ENCODE measurements at places on chromosomes 3 and 15.

DNA sequence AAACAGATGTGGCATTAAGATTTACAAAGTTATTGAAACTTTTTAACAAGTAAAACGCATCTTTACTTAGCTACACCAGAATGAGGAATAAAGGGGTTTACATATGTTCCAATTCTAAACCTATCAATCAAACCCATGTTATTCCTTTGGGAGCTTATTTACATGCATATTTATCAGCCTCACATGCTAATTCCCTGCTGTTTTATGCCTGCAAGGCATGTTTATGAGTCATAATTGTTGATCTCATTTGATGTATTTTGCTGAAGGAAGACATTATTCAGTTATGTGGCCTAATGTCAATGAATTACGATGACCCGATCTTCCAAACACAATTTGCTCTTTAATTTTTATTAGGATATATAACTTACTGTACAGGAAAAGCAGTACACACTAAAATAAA is 272.9 kb downstream of the TBC1D5 start:
- DNase-seq: no peak

- no peak for DNase-seq
These were observed 47.4 kb downstream of the CMTM8 start for GRCh38 chr3:32285891-32286290.

- DNase-seq: no peak
These were observed 10.1 kb downstream of the SLC51B start for GRCh38 chr15:65055201-65055870.

DNA sequence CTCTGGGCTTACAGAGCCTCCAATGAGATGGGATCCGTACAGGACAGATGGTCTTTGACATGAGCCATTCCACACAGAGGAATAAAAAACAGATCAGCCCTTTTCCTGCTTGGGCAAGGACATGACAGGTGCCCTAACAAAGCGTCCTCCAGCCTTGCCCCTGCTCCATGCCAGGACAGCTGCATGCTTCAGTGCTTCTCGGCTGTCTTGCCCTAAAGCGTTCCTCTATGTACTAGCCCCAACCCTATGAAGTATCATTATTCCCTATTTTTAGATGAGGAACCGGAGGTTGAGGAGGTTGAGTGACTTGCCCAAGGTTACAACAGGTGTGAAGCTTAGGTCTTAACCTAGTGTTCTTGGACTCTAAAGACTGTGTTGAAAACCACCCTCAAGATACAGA is 10.5 kb downstream of the POMGNT2 start:
- no peak for DNase-seq

DNA sequence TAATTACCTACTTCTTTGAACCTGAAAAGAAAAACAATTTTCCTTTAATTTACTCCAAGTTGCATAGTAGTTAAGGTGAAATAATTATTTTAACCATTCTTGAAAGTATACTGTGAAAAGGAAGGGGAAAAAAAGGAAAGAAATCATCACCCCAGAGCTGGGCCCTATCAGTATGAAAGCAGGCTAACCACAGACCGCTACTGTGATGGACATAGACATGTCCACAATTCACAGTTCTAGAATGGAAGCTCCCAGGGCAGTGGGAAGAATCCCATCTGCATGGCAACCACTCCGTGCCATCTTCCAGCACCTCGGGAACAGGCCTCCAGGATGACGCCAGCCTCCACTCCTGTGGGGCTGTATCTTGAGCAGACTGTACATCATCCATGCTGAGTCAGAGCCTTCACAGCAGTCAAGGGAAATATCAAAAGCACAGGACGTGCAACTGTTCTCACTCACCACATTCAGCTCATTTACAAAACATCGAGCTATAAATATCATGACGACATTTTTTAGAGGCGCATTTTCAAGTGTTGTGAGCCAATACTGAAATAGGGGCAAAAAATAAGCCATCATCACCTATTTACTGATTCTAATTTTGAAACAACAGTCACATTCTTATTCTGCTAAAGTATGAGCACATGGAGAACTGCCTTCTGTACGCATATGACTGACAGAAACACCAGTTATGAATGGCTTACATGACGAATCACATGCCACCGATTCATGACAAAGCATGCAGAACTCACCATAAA is 119.7 kb downstream of the SNRK start:
- DNase-seq: no peak

DNA sequence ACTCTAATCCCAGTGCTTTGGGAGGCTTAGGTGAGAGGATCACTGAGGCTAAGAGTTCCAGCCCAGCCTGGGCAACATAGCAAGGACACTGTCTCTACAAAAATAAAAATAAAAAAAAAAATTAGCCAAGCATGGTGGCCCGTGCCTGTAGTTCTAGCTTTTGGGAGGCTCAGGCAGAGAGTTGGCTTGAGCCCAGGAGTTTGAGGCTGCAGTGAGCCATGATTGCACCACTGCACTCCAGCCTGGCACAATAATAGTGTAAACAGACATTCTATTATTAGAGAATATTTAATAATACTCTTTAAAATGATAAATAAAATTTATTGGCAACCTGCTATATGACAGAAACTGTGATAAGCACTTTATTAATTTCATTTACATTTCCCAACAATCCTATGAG is 908.9 kb downstream of the TUSC7 start:
- no peak for DNase-seq

GRCh38 chr15:90436952-90437351 is 48.9 kb downstream of the IQGAP1 start:
- DNase-seq: no peak

- no peak for DNase-seq
These were observed 13.9 kb downstream of the NLGN1 start for GRCh38 chr3:173411375-173411973.

DNA sequence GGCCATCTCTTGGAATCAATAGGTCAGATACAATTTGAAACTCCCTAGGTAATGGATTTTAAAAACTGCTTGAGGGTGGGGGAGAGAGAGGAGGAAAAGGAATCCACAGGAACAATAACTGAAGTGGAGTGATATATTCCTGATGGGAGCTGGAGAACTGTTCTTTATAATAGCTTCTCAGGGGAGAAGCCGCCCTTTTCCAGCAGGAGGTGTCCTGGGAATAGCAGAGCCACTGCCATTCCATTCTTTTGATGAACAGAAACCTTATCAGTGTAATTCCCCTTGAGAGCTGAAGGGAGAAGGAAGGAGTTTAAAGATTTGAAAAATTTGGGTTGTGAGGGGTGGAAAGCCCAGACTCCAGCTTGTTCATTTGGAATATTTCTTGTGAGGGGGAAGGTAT is 504.9 kb upstream of the DPH6 start:
- no peak for DNase-seq

DNA sequence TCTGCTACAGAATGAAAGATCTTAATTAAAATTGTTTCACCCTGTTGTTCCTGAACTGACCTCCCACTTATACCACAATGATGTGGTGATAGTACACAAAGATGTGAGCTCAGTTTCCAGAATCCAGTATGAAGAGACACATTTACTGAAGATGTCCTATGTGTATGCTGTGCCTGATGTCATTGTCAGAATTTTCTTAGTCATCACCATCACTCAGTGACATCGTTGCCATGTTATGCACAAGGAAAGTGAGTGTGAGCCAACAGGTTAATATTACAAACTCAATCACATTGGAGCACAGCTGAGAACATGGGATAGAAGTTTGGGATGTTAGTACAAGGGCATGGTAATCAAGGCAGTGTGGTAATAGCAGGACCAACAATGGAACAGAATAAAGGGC is 199.7 kb upstream of the CHRNA7 start:
- DNase-seq: no peak

GRCh38 chr3:157532529-157533297 is 29.5 kb upstream of the VEPH1 start:
- peak; percentile 5 for DNase-seq

DNA sequence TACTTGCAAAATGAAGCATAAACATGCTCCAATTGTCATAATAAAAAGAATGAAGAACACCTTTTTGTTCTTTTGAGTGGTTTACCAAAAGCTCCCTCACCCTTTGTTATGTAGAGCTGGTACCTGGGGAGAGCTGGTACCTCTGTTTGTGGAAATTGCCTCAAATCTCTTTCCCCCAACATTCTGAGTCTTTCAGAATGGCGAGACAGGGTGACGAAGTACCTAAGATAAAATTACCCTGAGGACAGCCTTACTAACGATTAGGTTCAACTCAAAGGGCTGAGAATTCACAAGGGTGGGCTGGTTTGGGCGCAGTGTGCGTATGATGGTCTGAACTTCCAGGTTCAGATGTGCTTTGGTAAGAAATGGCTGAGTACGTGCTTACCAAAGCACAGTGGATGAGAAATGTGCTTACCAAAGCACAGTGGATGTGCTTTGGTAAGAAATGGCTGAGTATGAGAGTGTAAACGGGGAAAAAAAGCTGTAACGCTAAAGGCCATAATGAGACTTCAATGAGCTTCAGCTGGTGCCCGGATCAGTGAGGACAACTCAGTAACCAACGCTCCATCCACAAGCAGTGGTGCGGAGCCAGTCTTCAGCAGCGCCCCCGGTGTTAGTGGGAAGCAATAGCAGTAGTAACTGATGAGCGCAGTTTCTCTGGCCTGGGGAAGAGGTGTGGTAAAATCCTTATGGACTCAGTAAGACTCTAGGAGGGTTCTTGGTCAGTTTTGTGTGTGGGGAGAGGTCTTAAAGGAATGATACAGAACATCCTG is 72.3 kb upstream of the LRIG1 start:
- no peak for DNase-seq

- no peak for DNase-seq
These were observed 466 bp downstream of the IQSEC1 start for GRCh38 chr3:13072600-13073325.

GRCh38 chr3:11660242-11660641 is 16.5 kb upstream of the VGLL4 start:
- no peak for DNase-seq

DNA sequence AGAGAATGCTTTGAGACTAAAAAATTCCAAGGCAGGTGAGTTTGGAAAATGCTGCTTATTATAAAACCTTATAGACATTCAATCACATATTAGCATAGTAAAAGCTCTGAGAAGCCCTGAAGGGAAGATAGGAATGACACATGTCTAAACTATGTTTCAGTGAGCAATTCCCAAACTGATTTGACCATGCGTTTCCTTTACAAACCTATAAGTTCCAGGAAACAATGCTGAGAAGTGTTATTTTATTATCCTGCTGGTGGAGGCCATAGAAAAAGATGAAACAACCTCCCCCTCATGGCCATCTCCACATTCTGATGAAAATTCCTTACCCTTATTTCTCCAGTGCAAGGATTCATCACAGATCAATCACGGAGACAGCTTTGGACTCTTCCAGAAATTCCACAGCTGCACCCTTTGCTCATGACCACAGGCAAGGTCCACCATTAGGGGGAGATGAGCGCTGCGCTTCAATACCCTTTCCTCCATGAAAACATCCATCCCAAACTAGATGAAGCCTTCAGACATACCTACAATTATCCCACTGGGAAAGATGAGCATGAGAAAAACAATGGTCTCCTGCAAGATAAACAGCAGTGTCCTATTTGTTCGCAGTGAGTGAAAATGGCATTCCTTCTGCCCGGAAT is 372.1 kb downstream of the MAGI1 start:
- DNase-seq: no peak

DNA sequence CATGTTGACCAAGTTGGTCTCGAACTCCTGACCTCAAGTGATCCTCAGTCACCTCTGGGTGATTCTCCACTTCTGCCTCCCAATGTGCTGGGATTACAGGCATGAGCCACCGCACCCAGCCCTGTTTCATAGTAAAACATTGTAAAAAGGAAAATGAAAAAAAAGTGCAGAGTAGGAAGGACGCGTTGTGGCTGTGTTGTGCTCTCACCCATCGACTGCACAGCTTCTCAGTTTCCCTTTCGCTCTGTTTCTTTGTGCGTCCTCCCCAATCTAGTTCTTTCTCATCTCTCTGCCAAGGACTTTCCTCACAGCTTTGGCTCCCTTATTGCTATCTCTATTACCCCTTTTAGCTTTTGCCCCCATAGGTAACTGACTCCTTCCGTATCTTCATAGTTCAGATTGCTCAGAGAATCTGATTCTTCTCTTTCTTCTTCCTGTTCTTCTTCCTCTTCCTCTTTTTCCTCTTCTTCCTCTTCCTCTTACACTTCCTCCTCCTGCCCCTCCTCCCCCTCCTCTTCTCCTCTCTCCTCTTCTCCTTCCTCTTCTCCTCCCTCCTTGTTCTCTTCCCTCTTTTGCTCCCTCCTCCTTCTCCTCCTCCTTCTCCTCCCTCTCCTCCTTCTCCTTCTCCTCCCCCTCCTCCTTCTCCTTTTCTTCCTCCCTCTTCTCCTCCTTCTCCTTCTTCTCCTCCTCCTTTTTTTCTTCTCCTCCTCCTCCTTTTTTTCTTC is 81.1 kb upstream of the VGLL4 start:
- no peak for DNase-seq

- DNase-seq: no peak
These were observed 28.7 kb downstream of the CFAP100 start for GRCh38 chr3:126423191-126424038.

DNA sequence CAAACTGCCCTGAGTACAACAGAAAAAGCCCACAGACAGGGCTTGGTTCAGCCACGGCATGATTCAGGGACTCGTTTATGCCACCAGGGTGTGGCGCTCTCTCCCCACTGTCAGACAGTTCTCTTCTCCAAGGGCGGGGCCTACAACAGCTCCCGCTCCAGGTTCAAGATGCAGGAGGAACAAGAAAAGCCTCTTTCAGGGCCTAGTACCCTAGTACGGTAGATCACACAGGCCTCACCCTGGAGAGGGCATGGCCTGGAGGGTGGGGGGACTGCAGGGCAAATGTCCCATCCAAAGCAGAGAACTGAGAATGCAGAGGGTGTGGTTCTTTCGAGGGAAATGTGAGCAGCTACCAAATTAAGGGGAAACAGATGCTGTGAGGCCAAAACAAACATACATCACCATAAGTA is 12.0 kb downstream of the MESD start:
- peak; percentile 29 for DNase-seq

DNA sequence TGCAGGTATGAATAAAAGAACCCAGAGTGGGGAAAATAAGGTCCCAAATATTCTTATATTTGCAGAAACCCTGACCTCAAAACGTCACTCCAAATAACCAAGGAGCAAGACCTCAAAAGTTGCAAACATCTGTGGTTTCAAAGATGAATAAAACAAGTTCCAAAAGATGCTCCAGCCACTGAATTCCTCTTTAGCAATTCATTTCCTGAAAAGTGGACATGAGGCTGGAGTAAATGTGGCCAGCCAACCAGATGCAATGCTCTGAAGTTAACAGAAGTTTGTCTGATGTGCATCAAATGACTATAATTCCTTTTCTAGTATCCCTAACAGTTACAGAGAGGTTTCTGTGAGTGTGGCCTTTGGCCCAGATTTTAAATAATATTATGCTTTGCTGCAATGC is 71.2 kb upstream of the WNT5A start:
- DNase-seq: no peak

GRCh38 chr3:143970773-143971358 is 757 bp upstream of the DIPK2A start:
- no peak for DNase-seq

DNA sequence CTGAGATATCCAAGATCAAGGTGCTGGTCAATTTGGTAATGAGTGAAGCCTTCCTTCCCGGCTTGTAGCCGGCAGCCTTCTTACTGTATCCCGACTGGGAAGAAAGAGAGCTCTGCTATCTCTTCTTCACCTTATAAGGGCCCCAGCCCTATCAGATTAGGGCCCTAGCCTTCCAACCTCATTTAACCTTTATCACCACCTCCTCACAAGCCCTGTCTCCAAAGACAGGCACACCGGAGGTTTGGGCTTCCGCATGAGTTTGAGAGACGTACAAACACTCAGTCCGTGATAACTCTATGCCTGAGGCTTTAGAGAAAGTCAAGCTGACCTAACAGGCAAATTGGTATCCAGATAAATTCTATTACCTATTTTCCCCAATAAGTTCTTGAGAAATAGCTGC is 243.9 kb downstream of the OPA1 start:
- DNase-seq: no peak

Data from CD4-positive, alpha-beta memory T cell (primary cell).